ENCODE measurements at places on chromosomes 3 and 15. TPM values are rescaled to one million over a fixed set of nuclear protein-coding genes. Genes with fewer than 3 reads are reported as not detected.

The MESP2 gene
- 0.25 TPM for total RNA-seq

The CHCHD6 gene
- total RNA-seq: 11.9 TPM

The ARID3B gene
- 1.6 TPM for total RNA-seq

The CNTN6 gene
- 0.66 TPM for total RNA-seq

The SLC51A gene
- not detected for total RNA-seq

The TRPM1 gene
- total RNA-seq: not detected

The IL17RB gene
- not detected for total RNA-seq

The AMOTL2 gene
- total RNA-seq: 69.0 TPM

The HES1 gene
- 7.0 TPM for total RNA-seq

The ANKRD34C gene
- total RNA-seq: not detected

The ALDH1A3 gene
- total RNA-seq: 47.1 TPM

The MORC1 gene
- not detected for total RNA-seq

The AP3B2 gene
- 0.40 TPM for total RNA-seq

The FBXO22 gene
- total RNA-seq: 40.4 TPM

The GRAMD1C gene
- total RNA-seq: 12.6 TPM

The ACOX2 gene
- 25.6 TPM for total RNA-seq

The NANOGP8 gene
- total RNA-seq: not detected

The GOLGA6L26 gene
- total RNA-seq: not detected

The PPM1L gene
- 7.1 TPM for total RNA-seq

The CD86 gene
- not detected for total RNA-seq

The HRG gene
- not detected for total RNA-seq

The GOLGA8Q gene
- 2.0 TPM for total RNA-seq

The CAND2 gene
- total RNA-seq: 4.1 TPM

The STRA6 gene
- 0.06 TPM for total RNA-seq

The RARB gene
- total RNA-seq: 6.9 TPM

The GABRR3 gene
- not detected for total RNA-seq

The ESYT3 gene
- total RNA-seq: 0.26 TPM

The CCDC191 gene
- 3.9 TPM for total RNA-seq

The NEDD4 gene
- total RNA-seq: 17.0 TPM

The GRIP2 gene
- total RNA-seq: not detected

The ARHGEF26 gene
- 2.6 TPM for total RNA-seq

The LYZL4 gene
- total RNA-seq: not detected

The C3orf22 gene
- total RNA-seq: not detected

The ZNF660 gene
- total RNA-seq: 1.5 TPM

The LRRIQ4 gene
- total RNA-seq: 0.06 TPM

The TJP1 gene
- 44.9 TPM for total RNA-seq

The CISH gene
- total RNA-seq: 0.53 TPM

The POC1A gene
- 7.8 TPM for total RNA-seq

The KY gene
- 7.9 TPM for total RNA-seq
